Fibroblast of upper back skin (primary cell): ENCODE measurements at places on chromosomes 1 and 21.

DNA sequence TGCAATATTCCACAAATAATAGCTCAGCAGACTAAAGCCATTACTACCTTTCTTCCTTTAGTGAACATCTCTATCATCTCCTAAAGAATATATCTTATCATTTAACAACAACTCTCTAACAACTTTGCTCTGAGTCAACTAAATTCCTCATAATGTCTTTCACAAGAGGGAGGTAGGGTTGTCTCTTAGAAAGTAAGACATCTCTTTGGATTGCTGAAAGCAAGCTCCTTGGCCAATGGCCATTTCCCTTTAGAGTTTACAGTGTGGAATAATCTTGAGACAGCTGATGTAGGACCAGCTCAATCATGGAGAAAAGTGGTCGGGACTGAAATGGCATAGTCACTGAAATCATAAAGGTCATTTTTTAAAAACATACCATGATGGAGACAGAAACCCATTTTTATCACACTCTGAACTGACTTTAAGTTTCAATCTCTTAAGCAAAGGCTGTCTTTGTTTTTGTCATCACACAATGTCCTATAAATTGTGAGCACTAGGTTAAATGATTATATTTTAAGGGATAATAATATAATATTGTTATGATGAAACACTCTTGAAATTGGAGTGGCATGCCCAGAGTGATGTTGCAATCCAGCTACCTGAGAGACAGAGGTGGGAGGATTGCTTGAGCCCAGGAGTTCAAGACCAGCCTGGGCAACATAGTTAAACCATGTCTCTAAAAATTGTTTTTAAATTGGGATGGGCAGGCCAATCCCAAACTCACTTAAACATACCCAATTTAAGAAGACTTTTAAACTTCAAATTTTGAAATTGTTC, 91.1 kb downstream of the SLC44A5 start:
- no peak for DNase-seq

- DNase-seq: no peak
Measured at GRCh38 chr1:166489356-166489669, 322.5 kb upstream of the FAM78B start.

- DNase-seq: peak; percentile 80
Measured at GRCh38 chr21:35940074-35940927, 120.0 kb downstream of the SETD4 start.

DNA sequence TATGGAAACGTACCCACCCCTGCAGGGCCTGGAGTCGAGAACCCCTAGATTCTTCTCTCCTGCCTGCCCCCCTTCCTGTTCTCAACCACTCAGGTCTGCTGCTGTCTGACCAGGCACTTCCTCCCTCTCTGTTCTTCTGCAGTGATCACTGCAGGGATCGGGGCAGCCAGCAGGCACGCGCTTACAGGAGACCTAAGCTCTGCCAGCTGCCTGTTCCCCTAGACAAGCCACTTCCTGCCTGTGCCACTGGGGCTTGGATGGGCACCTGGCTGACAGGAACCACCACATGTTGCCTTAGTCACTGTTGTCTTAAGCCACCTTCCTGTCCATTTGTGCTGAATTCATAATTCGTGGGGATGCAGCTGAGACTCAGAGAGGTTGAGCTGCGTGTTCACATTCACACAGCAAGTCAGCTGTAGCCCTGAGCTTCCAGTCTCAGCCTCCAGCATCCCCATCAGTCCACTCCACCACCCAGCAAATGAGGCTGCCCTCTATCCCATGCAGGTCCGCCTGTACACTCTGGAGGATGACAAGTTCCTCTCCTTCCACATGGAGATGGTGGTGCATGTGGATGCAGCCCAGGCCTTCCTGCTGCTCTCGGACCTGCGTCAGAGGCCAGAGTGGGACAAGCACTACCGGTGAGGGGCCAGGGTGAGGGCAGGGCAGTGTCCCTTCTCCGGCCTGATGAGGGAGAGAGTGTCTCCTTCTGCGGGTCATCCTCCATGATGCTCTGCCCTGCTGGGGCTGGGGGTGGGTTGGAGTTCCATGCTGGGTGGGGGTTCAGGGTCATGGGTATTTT, 18.6 kb downstream of the FAM151A start:
- DNase-seq: no peak

DNA sequence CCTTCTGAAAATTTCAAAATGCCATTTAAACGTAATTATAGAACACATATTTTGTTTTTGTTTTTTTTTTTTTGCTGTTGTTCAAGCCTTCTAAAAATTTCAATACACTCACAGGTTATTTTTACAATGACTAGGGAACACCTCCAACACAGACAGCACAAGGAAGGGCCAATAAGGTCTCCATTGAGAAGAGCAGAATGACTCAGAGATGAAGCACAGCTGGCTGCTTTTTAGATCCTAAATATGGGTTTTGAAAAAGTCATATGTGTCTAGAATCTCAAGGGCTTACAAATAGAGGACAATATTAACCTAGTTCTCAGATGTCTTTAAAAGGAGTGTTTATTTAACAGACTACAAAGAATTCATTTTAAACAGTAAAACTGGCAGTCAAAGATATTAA, 104.6 kb downstream of the NEGR1 start:
- DNase-seq: peak; percentile 16
